ENCODE measurements at places on chromosomes 12 and 14.

DNA sequence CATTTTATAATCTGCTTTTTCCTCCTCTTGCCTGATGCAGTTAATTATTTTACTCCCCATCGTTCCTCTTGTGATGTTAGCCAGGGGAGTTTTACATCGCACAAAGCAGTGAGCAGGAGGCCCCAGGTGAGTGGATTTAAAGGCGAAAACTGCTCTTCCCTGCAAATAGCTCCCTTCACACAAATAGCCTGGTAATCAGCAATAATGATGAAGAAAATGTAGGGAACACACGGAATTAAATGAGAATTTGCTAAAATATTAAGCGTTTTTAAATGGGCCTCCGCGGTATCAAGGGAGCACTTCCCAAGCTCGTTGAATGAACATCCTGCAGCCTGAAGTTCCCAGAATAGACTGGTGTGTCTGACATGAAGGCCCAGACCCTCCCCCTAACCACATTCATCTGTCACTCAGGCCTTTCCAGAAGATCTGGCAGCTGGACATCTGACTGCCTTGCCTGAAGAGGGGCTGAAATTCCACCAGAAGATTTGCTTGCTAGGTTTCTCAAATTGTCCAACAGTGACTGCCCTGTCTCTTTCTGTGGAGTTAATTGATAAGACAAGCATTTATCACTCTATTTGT is 127.2 kb downstream of the CCDC60 start:
- DNase-seq = no peak

DNA sequence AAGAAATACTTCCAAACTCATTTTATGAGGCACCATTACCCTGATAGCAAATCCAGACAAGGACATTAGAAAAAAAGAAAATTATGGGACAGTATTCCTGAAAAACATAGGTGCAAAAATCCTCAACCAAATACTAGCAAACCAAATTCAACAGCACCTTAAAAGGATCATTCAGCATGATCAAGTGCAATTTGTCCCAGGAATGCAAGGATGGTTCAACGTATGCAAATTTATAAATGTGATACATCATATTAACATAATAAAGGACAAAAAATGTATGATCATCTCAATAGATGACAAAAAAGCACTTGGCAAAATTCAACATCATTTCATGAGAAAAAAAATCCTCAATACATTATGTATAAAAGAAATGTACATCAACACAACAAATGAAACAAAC is 162.9 kb downstream of the DUSP6 start:
- DNase-seq = no peak

DNA sequence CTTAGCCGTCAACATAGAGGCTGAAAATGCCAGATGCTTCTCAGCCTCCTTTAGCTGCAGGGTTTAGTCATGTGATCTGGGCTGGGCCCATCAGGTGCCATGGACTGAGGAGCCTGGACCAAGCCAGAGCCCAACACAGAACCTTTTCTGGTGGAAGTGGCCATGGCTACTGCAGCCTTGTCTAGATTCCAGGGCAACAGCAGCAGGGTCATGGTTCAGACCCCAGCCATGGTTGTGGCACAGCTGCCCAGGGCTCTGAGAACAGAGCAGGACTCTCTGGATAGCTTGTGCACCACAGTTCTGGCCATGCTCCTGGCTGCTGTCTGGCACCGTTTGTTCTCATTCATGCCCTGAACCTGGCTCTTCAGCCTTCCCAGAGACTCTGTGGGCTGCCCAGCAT is 47.0 kb upstream of the PTGR2 start:
- DNase-seq = no peak

DNA sequence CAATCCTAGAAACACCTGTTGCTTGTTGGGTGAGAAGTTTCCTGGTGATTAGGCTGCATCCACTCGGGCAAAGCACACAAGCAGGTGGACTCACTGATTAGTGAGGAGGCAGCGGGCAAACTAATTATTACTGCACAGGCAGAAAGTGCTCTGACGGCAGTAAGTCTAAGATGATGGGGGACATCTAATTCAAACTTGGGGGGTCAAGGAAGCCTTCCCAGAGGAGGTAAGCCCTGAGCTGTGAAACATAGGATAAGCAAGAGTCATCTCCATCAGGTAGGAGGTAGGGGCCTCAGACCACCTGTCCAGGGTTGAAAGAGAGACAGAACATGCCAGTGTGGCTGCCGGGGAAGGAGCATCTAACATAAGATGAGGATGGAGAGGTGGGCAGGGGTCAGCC is 1578.4 kb upstream of the TMEM132C start:
- DNase-seq = no peak

DNA sequence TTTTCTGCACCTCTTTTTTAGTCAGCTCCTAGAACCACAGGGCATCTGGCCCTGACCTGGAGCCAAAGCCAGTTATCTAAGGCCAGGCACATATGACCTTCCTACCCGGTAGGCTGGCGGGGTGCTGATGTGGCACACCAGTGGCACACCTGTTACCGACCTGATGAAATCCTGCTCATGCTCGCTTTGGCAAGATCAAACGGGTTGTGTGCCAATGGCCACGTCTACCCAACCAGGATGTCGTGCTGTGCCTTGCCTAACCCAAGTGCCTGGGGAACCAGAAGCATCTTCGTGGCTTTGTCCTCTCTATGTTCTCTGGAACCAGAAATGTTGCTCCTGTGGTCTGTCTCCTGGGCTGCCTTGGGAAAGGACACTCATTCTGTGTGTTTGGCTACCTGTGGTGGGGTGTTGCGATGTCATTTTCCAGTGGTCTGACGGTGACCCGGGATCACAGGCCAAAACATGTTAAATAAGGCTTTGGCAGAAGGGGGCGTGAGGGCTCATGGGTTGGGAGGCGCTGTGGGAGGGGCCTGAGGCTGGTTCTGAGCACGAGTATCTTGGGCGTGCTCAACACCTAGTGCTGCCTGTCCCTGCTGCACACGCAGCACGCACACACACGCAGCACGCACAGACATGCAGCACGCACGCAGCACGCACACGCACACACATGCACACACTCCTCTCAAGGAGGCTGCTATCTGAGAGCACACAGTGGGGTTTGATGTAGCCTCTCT is 27.9 kb downstream of the CCNK start:
- DNase-seq = no peak

DNA sequence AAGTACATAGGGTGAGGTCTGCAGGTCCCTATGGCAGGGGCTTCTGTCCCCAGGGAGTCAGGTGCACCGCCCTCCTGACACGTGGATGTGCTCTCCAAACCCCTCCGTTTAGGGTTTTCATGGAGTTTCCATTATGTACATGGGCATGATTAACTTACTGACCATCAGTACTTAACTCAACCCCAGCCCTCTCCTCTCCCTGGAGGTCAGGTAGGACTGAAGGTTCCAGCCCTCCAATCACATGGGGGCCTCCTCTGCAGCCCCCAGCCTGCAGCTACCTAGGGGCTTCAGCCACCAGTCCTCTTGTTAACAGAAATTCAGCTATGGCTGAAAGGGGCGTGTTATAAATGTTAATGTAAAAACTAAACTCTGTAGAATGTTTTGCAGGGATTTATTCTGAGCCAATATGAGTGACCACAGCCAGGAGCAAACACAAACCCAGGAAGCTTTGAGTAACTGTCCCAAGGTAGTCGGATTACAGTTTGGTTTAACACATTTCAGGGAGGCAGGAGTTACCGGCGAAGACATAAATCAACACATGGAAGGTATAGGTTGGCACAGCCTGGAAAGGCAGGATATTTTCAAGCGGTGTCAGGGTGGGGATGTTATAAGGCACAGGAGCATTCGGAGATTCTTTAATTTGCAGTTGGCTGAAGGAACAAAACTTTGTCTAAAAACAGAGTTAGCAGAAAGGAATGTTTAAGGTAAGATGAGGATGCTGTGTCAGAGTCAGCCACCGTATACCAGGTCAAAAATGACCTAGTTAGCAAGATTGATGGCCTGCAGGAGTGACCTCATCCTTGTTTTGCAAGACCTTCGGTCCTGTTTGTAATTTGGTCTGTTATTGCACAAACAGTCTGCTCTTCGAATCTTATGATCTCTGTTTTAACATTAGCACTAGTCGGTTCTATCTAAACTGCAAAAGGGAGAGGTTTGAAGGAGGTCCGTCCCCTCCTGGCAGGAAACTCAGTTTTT is 75.2 kb downstream of the TNFAIP2 start:
- DNase-seq = no peak

- DNase-seq = no peak
Observed at GRCh38 chr14:76615331-76615730, 145.9 kb upstream of the VASH1 start.

DNA sequence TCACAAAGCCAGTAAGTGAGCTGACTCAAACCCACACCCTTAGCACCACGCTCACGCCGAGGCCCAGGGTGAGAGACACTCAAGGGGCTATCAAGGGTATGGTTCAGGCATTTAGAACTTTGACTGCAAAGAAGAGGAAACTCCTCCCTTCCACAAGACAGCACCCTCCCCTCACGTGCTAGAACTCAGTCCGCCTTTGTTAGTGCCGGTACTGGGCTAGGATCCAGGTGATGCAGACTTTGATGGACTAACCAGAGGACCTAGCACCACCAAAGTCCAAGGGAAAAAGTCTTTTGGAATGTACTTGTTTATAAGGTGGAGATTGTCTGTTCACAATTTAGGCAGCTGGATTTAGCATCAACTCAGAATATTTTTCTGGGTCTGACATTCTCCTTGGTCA is 33.7 kb downstream of the VWF start:
- DNase-seq = no peak
